Cardiac muscle cell (in vitro differentiated cells and primary cell): ENCODE measurements at places on chromosomes 16 and 17. TPM values are rescaled to one million over a fixed set of nuclear protein-coding genes. Genes with fewer than 3 reads are reported as not detected.

Gene RAB11FIP4
- 23.1 and 23.4 TPM in 2 replicates for total RNA-seq

DNA sequence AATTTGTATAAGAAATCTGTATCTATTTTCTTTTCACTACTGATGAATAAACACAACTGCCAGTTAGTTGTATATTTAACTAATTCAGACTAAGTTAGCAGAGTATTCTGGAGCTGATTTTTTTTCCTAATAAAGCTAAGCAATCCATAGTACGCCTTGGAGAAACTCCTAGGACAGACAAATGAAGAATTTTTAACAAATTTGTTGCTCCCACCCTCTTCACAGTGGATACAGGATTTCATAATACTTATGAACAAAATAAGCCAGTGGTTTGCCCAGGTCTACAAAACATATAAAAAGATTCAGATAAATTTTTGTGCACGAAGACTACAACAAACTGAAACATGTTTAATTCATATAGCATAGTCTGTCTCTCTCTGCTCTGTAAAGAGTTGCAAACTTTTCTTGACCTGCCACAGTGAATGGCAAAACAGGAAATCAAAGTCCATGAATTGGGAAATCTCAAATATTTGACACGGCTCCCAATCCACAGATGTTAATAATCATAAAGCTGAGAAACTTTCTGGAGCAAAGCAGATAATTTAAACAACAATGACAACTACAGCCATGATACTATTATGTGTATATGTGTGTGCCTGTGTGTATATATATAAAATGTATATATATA, 594 bp upstream of the ABCA6 start:
- peak; percentile 90 for DNase-seq

GRCh38 chr16:1832838-1833454, 5.9 kb downstream of the FAHD1 start:
- DNase-seq = no peak

DNA sequence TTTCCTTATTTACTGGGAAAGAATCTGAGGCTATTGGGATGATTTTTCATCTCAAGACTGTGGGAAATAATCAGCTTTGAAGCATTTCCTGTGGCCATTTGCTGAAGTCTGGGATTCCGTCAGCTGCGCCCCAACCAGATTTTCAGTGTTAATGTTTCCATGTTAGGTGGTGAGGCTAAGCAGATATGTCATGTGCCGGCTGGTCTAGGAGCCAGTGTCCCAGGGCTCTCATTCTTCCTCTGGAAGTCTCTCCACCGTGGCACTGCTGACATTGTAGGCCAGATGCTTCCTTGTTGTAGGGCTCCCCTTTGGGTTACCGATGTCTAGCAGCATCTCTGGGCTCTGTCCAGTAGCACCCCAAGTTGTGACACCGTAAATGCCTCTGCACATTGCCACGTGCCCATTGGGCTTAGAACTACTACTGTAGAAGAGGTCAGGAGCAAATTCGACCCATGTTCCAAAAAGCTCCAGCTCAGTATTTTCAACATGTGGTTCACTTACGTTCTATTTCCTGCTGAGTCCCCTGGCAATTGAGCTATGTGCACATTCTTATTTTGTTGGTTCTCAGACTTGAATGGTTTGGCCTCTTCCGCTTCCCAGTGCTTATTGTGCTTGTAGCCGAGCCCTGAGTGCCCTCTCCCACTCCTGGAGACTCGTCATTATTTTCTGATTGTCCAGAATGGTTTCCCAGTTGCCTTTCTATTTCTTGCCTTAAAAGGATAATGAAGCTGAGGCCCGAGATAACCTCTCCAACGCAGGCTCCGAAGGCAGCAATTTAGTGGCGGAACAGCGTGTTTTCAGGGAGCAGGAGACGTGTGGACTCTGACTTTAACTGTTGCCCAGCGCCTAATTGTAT, 82.2 kb downstream of the SPECC1 start:
- no peak for DNase-seq

DNA sequence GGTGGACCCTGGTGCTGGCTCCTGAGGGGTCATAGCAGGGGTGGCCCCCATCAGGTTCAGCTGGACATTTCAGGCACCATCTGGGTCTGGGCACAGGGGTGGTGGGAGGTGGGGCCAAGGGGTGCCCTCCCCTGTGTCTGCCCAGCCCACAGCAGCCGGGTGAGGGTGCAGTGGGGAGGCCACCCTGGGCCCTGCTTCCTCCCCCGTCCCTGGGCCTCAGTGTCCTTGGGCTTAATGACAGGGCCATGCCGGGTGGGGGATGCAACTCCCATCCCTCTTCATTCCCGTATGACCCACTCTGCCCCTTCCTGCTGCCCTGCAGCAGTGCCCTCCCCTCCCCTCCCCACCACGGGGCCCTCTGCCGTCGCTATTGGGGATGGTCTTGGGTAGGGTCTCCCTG, 10.7 kb downstream of the CPNE7 start:
- DNase-seq = no peak

DNA sequence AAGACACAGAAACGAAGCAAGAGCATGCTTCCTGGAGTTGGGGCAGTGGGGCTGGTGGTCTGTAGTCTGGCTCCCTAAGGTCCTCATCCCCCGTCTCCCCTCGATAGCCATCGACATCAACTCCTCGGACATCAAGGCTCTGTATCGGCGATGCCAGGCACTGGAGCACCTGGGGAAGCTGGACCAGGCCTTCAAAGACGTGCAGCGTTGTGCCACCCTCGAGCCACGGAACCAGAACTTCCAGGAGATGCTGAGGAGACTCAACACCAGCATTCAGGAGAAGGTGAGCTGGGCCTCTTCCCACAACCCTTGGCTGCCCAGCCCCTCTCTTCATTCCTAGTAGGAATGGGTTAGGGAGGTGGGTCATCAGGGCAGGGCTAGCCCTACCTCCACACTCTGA, 2.3 kb downstream of the UNC45B start:
- DNase-seq = no peak
